ENCODE measurements at places on chromosomes 5 and 9. TPM values are rescaled to one million over a fixed set of nuclear protein-coding genes. Genes with fewer than 3 reads are reported as not detected.

The CTXN3 gene
- total RNA-seq, result not detected

The SLC31A2 gene
- 1.6 TPM for total RNA-seq

The IL12B gene
- total RNA-seq, result not detected

The PCDHGB5 gene
- total RNA-seq, result not detected

The CDH10 gene
- total RNA-seq, result not detected

- H3K27me3 ChIP-seq, result no peaks in the 10 kb centered on the region
- H3K36me3 ChIP-seq, result peaks cover 1% of the 10 kb centered on the region
- no peak for DNase-seq
- H3K4me1 ChIP-seq, result no peaks in the 10 kb centered on the region
- no peak overlapping the region for H3K27ac ChIP-seq
- no peak overlapping the region for H3K4me3 ChIP-seq
These were observed 1.9 kb downstream of the LRRC19 start for GRCh38 chr9:27003426-27004077.

- H3K27ac ChIP-seq, result no peak overlapping the region
- DNase-seq, result no peak
- H3K4me1 ChIP-seq, result peaks cover 5% of the 10 kb centered on the region
These were observed 192.2 kb downstream of the HSD17B3 start for GRCh38 chr9:96109680-96110351.

DNA sequence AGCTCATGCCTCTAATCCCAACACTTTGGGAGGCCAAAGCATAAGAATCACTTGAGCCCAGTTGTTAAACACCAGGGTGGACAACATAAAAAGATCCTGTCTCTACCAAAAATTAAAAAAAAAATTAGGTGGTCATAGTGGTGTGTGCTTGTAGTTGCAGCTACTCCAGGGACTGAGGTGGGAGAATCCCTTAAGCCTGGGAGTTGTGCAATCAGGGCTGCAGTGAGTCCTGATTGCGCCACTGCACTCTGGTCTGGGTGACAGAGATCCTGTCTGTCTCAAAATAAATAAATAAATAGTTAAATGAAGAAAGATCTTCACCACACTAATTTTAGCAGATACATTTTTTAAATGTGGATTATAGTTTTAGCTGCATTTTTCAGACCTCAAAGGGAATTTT, 433.2 kb downstream of the MAT2B start:
- H3K4me3 ChIP-seq, result no peak overlapping the region
- no peaks in the 10 kb centered on the region for H3K4me1 ChIP-seq

DNA sequence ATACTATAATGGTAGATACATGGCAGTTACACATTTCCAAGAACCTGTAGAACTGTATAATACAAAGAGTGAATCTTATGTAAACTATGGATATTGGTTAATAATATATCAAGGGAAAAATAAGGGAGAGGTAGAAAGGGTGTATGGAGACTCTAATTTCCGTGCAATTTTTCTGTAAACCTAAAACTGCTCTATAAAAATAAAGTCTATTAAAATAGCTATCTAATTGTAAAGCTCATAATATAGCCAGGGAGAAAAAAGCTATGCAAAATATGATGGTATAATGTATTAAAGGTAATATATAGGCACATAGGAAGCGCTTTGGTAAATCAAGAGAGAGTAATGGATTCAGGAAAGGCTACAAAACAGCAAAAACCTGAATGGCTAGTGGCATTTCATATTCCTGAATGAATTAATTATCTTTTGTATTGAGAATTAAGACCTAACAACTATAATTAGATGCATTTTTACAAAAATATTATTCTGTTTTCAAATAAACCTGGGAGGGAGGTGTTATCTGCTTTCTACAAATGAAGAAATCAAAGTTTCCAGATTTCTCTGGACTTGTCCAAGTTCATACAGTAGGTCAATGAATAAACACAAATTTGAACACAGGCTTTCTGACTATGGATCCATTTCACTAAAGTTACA, 22.8 kb downstream of the ANXA1 start:
- peaks cover 4% of the 10 kb centered on the region for H3K4me1 ChIP-seq
- no peaks in the 10 kb centered on the region for H3K27me3 ChIP-seq
- no peak overlapping the region for H3K4me3 ChIP-seq

- no peak for DNase-seq
- no peaks in the 10 kb centered on the region for H3K36me3 ChIP-seq
- peaks cover 18% of the 10 kb centered on the region for H3K4me1 ChIP-seq
These were observed 123.0 kb upstream of the RFX3 start for GRCh38 chr9:3648722-3649246.

DNA sequence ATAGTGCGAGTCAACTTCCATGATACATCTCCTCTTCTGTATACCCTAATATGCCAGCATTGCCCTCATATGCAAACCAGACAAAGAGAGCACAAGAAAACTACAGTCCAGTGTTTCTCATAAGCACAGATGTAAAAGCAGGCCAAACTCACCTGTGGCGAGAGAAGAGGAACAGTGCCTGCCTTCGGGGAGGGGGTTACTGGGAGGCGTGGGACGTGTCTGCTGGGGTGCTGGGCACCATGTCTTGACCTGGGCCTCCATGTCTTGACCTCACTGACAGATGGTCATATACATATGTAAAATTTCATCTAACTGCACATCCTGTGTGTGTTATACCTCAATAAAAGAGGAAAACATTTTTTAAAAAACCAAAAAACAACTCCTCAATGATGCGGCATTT, 159.3 kb upstream of the PPP1R26 start:
- no peak for DNase-seq
- no peak overlapping the region for H3K27ac ChIP-seq
- no peaks in the 10 kb centered on the region for H3K36me3 ChIP-seq
- H3K4me1 ChIP-seq, result no peaks in the 10 kb centered on the region
- no peak overlapping the region for H3K4me3 ChIP-seq
- no peaks in the 10 kb centered on the region for H3K27me3 ChIP-seq

GRCh38 chr9:115941561-115942315, 211.9 kb upstream of the PAPPA start:
- H3K27me3 ChIP-seq, result peaks cover 1% of the 10 kb centered on the region
- no peak overlapping the region for H3K27ac ChIP-seq
- no peaks in the 10 kb centered on the region for H3K4me1 ChIP-seq
- no peak overlapping the region for H3K4me3 ChIP-seq
- no peak for DNase-seq

GRCh38 chr9:18359335-18359734, 114.6 kb upstream of the ADAMTSL1 start:
- H3K4me3 ChIP-seq, result no peak overlapping the region
- H3K4me1 ChIP-seq, result no peaks in the 10 kb centered on the region
- no peak overlapping the region for H3K27ac ChIP-seq
- no peaks in the 10 kb centered on the region for H3K36me3 ChIP-seq
- H3K27me3 ChIP-seq, result no peaks in the 10 kb centered on the region

DNA sequence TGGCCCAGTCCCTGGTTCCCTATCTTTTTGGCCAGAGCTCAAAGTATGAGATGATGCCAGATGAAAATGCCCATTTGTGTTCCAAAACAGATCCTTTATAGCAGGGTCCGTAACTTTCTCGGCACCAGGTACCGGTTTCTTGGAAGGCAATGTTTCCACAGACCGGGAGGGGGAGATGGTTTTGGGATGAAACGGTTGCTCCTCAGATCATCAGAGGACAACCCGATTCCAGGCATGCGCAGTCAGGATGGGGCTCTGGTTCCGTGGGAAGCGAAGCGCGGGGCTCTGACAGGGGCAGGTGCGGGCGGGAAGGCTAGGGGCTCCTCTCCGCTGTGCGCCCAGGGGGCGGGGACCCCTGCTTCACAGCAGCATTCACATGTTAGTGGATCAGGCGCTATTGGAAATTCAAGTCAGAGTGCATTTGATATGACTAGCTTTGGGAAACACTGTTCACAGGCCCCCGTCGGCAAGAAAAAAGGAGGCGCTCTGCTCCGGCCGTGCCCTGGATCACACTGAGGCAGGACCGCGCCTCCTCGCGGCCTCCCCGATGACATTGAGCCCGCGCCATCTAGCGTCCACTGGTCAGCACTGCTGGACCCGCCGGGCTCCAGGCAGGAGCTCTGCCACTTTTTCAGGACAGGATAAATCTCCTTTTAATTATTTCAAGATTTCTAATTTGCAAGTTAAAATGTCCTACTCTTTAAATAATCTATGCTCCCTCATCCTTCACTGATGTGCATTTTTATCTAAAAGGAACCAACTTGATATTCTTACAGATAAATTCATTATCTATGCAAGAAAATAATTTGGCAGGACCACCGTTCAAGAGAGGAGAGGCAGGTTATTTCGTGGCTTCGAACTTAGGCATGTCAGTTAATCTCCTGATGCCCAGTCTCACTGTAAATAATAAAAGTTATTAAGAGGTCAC, 190.0 kb downstream of the FANCC start:
- H3K4me1 ChIP-seq, result no peaks in the 10 kb centered on the region
- no peak overlapping the region for H3K4me3 ChIP-seq
- no peaks in the 10 kb centered on the region for H3K36me3 ChIP-seq
- peak; percentile 84 for DNase-seq
- no peaks in the 10 kb centered on the region for H3K27me3 ChIP-seq

Measured in activated CD8-positive, alpha-beta T cell treated with anti-CD3 and anti-CD28 coated beads for 36 hours (primary cell).